Neural crest cell (in vitro differentiated cells): ENCODE measurements at places on chromosomes 12 and 14.

DNA sequence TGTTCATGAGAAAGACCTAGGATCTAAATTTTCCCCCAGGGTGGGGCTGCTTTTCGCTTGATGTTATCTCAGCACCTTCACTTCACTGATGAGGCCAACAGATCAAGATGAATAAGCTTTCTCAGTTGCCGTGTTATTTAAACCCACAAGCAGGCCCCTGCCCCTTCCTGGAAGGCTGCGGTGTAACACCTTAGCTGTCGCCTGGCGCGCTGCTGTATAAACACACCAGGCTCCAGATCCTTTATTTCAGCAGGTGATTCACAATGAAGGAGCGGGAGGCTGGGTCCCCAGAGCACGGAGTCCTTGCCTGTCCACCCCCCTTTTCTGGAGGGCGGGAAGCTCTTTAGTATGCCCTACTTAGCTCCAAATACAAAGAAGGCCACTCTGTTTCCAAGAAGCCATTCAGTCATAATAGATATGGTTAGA lies 515.4 kb downstream of the FUT8 start:
- DNase-seq = no peak

GRCh38 chr12:91817517-91817916 lies 328.1 kb downstream of the BTG1 start:
- DNase-seq = no peak

DNA sequence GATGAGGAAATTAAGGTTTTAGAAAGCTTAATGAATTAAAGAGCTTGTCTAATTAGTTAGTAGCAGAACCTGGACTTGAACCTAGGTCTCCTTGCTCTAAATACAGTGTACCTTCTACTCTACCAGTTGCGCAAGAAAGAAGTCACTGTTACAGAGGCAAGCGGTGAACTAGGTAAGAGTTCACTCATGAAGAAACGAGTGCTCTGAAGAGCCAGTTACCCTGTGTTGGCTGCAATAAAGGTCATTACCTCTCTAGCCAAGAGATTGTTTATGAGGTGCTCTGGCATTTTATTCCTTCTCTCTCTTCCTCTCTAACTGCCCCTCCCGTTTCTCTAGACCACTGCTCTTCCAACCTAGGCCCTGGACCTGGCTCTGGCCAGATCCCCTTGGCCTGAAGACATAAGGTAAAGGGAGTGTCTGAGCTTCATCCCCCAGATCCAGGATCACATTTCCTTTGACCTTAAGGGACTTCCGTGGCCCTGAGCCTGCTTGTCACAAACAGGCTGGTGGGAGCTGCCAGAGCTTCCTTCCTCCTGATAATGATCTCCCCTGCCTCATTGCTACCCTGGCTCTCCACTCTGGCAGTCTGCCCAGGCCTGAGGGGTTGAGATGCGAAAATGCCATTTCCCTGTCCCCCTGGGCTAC lies 1.9 kb downstream of the RNASE7 start:
- no peak for DNase-seq

- DNase-seq = no peak
Measured at GRCh38 chr12:56714431-56714929, 10.6 kb downstream of the NACA start.
